ENCODE measurements at places on chromosomes 7 and 10.

GRCh38 chr7:149285603-149286002 is 23.6 kb downstream of the ZNF783 start:
- no peak for DNase-seq

DNA sequence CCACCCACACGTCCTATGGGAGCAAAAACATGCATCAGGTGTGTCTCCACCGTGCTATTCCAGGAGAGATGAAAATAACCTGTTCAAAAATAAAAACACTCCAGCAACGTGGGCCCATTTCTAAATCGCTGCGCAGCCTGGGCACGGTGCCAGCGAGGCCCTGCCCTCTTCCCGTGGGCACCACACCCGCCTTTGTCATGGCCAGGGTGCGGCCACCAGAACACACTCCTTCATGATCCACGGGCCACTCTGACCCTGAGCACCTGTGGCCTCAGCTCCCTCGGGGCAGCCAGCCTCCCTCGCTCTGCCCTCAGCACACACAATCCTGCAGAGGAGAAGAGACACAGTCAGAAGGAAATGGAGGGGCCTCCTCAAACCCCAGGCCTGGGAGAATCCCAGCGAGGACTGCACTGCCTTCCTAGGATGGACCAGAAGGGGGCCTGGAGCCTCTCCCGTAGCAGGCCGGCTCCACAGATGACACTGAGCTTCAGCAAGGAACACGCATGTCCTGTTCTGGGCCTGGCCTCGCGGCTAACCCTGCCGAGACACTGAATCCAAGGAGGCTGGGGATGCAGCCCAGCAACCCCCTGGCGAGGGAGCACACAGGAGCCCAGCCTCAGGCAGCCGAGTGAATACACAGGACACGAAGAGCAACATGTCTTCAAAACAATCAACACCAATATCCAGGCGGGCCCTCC is 169.0 kb downstream of the MAD1L1 start:
- no peak for DNase-seq

DNA sequence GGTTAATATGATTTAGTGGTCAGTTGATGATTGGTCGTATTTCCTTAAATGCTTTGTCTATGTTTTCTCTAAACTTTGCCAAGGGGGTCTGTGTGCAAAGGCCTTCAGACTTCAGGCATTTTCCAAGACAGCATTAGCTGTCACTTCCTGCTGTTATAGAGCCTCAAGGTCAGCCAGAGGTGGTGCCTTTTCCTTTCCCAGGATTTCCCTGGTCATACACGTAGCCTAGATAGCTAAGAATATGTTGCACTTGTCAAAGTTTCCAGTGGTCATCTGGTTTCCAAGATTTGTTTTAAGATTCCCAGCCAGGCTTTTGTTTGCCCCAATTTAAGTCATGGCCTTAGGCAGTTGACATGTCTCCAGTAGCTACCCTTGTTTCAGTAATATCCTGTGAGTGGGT is 133.2 kb upstream of the IGFBP3 start:
- DNase-seq = no peak

DNA sequence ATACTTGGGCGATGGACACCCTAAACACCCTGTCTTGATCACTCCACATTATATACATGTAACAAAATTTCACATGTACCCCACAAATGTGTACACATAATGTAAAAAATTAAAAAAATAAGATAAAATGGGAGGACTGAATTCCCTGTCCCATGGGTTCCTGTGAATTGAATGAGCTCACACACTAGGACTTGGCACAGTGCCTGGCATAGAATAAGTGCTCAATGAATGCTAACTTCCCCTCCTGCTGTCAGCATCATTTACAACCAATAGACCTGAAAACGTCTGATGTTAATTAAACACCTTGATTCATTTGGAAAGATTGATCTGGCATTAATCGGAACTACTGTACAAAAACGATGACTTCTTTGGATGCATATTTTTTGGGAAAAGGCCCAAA is 117.3 kb upstream of the ZNF438 start:
- DNase-seq = no peak

GRCh38 chr10:102919246-102919959 is 1.3 kb downstream of the CNNM2 start:
- no peak for DNase-seq

DNA sequence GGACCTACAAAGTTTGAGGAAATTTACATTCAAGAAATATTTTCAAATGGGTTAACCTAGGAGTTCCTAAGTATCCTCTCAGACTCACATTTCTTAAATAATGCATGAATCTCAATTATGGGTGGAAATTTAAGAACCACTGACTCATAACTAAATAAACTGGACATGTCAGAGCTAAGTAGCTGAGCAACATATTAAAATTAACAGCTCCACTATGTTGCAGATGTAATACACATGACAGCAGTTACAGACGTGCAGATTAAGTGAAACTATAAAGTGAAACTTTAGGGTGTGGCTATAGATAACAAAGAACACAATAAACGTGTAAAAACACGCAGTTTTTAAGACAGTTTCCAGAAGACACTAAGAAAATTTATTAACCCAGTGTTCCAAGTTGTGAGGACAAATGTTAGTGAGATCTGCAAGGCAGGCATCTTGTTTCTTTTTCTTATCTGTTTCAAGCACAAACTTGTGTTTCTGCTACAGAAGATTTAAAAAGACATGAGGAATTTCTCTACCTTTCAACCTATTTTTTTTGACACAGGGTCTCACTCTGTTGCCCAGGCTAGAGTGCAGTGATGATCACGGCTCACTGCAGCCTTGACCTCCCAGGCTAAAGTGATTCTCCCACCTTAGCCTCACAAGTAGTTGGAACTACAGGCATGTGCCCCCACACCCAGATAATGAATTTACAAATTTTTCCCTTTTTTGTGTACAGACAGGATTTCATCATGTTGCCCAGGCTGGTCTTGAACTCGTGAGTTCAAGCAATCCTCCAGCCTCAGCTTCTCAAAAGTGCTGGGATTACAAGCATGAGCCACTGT is 25.3 kb downstream of the DNMBP start:
- no peak for DNase-seq

DNA sequence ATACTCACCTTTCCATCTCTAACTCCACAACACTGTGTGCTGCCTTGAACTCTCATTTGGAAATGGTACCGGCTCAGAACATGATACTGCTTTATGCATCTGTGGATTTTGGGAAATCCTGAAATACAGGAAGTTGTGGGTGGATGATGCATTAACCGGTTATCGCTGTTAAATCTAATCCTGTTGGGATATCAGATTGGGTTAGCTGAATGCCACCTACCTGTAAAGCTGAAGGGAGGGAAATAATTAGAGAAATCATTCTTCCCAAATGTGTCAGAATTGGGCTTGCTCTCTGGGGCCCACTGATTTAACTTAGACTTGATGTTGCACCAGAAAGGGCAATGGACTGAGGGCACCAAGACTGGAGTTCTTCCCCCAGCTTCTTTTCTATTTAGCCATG is 54.0 kb downstream of the CH25H start:
- no peak for DNase-seq

DNA sequence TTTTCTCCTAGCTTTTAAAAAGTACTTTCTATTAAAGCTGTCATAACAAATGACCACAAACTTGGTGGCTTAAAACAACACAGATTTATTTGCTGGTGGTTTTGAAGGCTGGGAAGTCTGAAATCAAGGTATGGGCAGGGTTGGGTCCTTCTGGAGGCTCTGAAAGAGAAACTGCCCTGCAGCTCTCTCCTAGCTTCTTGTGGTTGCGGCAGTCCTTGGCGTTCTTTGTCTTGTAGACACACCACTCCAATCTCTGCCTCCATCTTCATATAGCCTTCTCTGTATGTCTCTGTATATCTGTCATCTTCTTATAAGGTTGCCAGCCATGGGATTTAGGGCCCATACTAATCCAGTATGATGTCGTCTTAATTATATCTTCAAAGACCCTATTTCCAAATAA is 79.4 kb upstream of the PRR15 start:
- DNase-seq = no peak

DNA sequence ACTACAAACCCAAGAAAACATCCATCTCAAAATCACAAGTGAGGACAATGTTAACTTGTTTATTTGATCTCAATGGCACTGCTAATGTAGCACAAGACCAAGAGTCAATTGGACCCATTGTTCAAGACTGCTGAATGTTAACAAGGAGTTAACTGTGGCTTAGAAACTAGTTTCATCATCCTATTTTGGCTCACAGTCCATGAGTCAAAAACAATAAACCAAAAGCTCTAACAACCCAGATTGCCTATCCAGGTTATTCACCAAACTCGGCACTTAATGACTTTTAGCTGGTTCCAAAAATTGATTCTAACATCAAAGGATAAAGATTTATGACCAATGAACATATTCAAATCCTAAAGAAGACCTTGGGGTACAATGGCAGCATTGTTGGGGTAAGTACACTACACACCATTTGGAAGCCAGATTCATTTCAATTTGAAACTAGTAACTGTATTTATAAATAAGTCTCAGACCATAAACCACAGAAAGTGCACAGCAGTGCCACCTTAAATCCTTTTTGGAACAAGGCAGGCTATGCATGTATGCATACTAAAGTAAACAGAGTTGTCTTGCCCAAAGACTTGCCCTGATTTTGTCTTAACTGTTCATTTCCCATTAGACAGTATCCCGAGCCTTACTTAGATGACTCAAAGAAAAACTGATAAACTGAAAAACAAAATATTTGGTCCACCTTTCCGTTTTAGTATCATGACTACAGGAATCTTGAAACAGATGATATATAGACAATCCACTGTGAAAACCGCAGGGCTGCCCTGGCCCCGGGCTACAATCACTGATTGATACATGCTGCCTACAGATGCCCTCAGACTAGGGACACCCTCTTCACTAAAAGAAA is 84.5 kb downstream of the SRPK2 start:
- no peak for DNase-seq

- DNase-seq = no peak
These were observed 505.1 kb downstream of the INHBA start for GRCh38 chr7:41197769-41198168.

DNA sequence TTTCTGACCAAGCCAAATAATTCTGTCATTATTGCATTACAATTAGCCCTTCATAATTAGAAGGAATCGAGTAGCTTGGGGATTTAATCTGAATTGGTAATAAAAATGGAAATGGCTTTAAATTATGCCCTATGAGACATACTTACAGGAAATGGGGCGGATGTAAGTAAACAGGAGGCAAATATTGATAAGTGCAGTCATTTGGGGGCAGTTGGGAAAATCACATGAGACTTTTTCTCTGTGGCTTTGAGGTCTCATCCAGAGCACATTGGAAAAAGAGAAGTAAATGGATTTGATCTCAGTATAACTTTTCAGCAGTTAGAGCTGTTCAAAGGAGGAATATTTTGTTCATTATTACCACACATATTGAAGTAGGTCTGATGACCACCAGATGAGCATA is 307.8 kb upstream of the POM121L12 start:
- DNase-seq = no peak

DNA sequence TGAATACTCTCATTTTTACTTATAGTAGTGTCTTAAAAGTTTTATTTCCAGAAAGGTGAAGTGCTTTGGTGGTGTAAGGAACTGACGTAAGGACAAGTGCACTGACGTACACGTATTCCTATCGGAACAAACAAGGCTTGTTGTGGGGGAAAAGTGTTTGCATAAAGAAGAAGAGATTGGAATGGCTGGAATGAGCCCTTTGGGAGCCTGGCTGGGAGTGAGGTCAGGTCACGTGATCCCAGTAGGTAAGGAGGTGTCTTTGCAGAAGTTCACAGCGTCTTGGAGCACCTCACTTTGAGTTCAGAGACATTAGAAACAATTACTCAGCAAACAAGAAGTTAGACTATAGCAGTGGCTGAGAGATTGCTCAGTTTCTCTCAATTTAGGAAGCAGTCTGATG is 104.2 kb downstream of the CCDC3 start:
- no peak for DNase-seq

GRCh38 chr10:132784866-132785722 is 853 bp downstream of the NKX6-2 start:
- no peak for DNase-seq

DNA sequence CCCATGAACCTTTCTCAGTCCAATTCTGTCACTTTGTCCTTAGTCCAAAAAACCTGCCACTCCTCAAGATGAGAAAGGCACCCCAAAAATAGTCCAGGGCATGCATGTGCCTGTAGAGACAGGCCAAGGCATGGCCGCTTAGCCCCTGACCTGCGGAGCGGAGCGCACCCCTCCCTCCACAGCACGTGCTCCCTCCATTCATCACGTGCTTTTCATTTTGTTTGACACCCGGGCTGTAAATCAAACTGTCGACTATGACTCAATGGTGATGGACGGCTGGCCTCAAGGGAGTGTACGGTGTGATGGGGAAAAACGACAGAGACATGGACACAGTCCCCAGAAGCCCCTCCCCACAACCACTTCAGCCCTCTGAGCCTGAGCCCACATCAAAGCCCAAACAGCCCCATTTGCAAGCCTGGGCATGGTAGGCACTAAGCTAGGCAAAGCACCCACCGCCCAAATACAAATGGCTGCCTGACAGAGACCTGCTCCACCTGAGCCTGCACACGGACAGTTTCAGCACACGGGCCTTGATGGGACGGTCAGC is 90.6 kb downstream of the ZRANB1 start:
- DNase-seq = no peak

DNA sequence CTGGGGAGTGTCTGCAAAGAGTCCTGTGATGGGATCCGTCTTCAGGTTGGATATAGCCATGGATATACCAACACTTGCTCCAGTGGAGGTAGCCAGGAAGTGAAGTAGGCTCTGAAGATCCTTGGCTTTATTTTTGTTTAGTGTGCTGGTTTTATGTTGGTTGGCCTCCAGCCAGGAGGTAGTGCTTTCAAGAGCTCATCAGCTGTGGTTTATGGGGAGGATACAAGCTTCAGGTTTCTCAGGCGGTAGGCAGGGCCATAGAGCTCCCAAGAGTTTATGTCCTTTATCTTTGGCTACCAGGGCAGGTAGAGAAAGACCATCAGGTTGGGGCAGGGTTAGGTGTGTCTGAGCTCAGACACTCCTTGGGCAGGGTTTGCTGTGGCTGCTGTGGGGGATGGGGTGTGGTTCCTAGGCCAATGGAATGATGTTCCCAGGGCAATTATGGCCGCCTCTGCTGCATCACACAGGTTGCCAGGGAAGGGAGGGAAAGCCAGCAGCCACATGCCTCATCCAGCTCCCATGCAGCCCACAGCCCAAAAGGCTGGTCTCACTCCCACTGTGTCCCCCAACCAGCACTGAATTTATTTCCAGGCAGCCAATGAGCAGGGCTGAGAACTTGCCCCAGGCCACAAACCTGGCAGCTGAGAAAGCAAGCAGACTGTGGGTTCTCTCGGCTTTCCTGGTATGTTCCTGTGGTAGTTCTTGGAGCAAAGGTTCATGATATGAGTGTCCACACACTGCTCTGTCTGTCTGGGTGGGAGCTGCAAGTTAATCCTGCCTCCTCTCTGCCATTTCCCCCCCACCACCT is 67.0 kb upstream of the PRLHR start:
- DNase-seq = no peak

- DNase-seq = no peak
These were observed 10.3 kb upstream of the LHFPL3 start for GRCh38 chr7:104317948-104318629.

All from activated T-cell treated with anti-CD3 and anti-CD28 coated beads for 1 hour (primary cell).